Omental fat pad (tissue), 4 donors: ENCODE measurements at places on chromosomes 1 and 21. TPM values are rescaled to one million over a fixed set of nuclear protein-coding genes. Genes with fewer than 3 reads are reported as not detected.

GRCh38 chr1:116356673-116357072, 16.4 kb upstream of the ATP1A1 start:
- DNase-seq: no peak

DNA sequence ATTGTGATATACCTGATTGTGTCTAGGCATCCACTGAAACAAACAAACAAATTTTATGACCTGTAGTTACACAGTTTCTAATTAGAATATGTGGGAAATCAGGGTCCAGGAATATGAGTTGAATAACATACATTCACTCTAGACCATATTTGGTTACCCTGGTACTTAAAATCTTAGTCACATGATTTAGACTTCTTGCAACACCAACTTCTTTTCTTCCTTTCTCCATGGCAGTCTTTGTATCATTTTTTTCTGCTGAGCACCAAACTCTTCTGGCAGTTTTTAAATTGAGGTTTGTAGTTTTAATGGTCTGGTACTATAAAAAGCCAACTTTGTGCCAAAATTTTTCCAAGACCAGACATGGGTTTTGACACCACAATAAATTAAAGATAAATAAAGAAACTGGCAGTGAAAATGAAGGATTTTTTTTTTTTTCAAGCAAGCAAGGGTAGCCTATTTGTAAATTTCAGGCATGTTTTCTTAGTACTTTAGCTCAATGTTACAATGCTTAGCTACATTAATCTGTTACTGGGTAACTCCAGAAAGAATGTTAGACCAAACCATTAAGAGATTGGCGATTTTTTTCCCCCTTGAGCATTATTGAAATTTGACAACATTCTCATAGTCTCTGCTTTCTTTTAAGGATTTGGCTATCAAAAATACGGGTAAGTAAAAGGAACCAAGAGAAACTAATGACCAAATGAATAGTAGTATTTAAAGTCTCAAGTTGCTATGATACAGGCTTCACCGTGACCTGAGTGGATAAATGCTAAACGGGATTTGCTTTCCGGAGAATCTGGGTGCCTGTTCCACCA, 108.5 kb downstream of the NFIA start:
- DNase-seq: no peak

DNA sequence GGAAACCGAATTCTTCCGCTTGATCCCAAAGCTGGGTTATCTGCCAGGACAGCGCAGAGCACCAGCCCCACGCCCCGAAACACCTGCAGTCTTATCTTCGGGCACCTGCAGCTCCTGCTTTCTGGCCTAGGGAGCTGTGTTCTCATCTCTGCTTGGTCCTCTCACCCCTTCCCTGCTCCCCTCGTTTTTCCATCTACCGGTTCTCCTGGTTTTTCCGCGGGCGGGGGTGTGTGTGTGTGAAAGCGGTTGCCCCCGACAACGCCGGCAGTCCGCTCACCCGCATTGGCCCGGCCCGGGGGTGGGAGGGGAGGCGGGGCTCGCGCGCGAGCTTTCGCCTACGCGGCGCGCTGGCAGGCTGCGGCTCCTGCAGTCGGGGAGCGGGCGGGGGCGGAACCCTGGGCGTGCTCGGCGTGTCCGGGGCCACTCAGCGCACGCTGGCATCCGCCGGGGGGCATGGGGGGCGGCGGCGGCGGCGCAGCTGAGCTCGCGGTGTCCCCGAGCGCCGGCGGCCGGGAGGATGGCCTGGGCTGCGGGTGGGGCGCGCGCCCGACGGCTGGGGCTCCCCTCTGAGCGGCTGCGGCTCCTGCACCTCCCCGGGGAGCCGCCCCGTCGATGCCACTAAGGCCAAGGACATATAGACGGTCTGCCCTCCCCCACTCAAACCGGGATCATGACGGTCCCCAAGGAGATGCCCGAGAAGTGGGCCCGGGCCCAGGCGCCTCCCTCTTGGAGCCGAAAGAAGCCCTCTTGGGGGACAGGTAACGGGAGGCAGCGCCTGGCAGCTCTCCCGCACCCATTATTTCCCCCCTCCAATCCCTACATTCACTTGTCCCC, 3.2 kb downstream of the ATP8B2 start:
- DNase-seq: peak; percentile 66

DNA sequence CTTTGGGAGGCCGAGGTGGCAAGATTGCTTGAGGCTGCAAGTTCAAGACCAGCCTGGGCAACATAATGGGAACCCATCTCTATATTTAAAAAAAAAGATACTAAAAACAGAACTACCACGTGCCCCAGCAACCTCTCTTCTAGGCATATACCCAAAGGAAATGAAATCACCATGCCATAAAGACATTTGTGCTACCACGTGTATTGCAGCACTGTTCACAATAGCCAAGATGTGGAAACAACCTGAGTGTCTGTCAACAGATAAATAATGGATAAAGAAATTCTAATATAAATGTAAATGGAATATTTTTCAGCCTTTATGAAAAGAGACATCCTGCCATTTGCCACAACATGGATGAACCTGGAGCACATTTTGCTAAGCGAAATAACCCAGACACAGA, 128.6 kb downstream of the PCNX2 start:
- no peak for DNase-seq

TAS1R1 gene
- not detected for total RNA-seq

DNA sequence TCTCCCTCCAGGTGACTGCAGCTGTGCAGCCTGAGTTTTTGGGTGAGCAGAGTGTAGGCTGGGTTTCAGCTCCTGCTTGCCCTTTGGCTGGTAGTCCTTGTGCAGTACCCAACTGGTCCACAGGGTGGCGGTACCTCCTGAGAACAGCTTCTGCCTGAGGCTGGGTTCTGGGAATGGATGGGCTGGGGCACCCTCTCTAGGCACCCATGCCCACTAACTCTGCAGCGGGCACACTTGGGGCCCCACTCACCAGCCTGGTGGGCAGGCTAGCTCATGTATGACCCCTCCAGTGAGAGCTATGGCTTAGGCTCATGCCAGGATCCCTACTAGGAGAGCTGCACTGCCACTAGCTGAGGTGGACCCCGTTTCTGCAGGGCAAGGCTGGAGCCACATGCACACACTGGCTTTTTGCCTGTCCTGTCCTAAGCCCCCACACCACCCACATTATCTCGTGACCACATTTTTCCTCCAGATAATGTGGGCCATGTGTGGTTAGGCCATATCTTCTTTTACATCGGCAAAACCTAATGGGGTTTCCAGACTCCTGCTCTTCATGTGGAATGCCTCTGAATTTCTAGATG, 15.5 kb upstream of the GSTM4 start:
- peak; percentile 100 for DNase-seq

BRINP2 gene
- total RNA-seq: 0.16 TPM

GRCh38 chr1:111561328-111561727, 57.9 kb upstream of the ADORA3 start:
- no peak for DNase-seq
